ENCODE measurements at places on chromosomes 6 and 20.

GRCh38 chr6:168678077-168678476 is 237.1 kb downstream of the SMOC2 start:
- no peak for DNase-seq

DNA sequence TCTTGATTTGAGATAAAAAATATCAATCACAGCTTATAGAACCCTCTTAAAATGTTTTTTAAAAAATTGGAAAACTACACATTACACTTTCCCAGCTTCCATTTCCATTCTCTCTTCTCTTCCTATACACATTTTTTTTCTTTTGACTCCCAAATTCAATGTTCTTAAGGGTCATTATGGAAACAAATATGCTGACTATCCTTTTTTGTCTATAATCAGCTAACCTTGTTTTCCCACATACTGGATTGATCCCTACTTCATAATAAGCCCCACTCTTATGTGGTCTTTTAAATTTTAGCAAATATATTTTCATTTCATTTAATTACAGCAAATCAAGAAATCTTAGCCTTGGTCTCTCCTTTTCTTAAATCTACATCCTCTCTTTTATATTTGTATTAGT is 378.4 kb downstream of the MEI4 start:
- no peak for DNase-seq

GRCh38 chr20:19628570-19629134 is 129.4 kb upstream of the RIN2 start:
- DNase-seq: no peak

DNA sequence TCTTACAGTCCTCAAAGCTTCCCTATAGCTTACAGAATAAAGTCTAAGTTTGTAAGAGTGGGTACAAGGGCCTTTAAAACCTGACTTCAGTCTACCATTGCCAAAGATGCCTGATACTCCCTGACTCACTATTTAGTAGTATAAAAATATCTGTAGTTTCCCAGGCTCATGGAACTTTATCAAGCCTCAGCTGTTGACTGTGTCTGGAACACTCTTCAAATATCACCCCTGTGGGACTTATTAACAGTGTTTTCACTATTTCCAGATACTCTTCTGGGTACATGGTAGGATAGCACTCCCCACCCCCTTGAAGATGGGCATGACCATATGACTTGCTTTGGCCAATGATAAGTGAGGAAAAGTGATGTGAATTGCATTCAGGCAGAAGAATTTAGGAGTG is 105.3 kb upstream of the TENT5A start:
- no peak for DNase-seq

DNA sequence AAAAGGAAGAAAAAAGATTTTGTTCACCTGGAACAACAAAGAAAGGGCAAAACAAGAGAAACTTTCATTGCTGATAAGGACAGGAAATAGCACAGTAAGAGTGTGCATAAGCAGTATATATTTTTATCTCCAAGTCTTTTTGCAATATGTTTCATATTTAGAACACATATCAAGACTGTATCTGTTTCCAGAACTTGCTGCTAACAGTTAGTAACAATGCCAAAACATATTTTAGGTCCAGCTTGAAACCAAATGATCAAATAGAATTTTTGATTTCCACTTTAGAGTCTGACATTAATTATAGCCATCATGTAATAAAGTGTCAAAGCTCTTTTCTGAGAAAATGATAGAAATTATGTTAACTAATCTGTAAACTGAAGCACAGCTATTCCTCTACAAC is 143.5 kb upstream of the SUPT3H start:
- DNase-seq: no peak

- no peak for DNase-seq
These were observed 13.3 kb upstream of the RHAG start for GRCh38 chr6:49649988-49650387.

DNA sequence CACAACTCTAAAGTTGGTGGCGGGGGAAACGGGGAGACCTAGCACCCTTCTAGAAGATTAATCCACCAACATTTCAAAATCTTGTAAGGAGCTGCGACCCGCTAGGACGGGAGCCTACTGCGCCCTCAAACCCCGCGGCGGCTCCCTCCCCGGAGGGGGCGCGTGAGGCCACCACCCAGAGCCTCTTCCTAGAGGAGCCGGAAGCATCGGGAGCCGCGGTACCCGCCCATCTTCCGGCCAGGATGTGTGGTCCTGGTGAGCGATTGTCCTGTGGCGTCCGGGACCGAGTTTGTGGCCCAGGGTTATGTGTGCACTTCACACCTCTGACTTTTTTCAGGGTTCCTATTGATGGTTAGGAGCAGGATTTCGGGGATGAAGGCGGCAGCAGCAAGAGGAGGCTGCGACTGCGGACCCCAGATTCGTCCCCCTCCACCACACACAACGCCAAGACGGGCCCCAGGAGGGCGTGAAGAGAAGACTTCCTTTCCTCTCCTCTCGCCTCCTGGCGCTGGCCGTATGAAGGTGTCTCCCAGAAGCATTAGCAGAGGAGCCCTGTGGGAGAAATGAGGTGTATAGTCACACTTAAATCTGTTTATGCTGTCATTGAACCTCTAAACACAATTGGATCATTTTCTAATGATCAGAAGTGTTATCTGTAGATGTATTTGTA is 10.7 kb downstream of the ZNF165 start:
- DNase-seq: no peak

GRCh38 chr6:72966628-72967280 is 258.5 kb downstream of the KHDC1L start:
- no peak for DNase-seq

GRCh38 chr20:41344938-41345728 is 4.5 kb downstream of the LPIN3 start:
- no peak for DNase-seq

GRCh38 chr6:126176282-126176681 is 163.6 kb upstream of the CENPW start:
- no peak for DNase-seq

DNA sequence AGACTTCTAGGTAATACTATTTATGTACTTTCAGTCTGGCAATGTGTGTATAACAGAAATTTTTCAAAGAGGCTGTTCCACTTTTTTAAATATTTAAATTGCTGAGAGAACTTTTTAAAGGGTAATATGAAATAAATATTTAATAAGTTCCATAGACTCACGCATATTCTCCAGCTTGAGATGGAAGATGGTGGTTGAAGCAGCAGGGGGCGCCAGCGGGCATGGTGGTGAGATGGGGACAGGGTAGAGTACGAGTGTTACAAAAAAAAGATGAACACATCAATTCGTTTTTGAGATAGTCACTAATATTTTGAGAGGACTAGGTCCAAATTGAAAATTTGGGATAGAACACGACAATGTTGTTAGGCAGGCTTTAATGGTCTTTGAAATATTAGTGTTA is 68.4 kb downstream of the RSPO3 start:
- peak; percentile 2 for DNase-seq

DNA sequence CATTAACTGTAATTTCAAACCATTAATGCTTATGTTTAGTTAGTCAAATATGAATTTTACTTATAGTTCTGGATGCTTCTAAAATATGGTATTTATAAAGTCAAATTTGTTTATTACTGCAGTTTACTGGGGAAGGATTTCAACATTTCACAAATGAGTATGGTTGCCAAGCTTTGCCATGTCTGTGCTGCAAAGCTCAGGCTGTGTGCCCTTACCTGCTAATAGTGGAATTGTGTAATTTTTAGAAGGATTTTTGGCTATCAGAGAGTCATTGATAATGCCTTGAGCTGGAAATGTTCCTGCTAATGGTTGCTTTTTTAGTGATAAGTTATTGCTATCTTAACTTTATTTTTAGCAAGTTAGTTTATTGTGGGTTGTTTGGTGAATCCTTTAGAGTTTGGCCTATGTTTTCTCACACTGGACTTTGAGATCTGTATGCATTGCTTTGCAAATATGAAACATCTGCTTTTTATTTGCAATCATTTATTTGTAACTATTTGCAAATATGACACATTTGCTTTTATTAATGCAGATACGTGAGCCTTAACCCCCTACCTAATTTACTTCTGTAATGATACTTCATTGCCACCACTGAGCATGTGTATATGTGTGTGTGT is 105.8 kb downstream of the CD109 start:
- no peak for DNase-seq

- no peak for DNase-seq
These were observed 443.0 kb downstream of the PKHD1 start for GRCh38 chr6:51644426-51644825.

DNA sequence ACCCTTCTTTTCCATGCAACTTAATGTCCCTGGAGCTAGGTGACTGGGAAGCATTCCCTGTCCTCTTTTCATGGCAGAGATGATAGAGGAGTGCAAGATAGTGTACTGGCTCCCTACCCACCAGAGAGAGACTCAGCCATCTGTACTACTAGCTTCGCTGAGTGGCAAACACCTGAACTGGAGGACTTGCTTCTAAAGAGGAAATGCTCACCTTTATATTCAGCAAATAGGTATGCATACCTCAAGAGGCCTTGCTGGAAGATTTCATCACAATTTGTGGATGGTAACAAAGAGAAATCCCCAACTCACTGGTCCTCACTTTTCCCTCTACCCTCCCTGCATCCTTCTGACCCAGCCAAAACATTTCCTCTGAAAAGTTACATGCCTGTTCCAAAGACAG is 124.1 kb downstream of the FOXA2 start:
- DNase-seq: no peak

GRCh38 chr6:7991536-7991935 is 72.7 kb downstream of the BLOC1S5 start:
- no peak for DNase-seq

DNA sequence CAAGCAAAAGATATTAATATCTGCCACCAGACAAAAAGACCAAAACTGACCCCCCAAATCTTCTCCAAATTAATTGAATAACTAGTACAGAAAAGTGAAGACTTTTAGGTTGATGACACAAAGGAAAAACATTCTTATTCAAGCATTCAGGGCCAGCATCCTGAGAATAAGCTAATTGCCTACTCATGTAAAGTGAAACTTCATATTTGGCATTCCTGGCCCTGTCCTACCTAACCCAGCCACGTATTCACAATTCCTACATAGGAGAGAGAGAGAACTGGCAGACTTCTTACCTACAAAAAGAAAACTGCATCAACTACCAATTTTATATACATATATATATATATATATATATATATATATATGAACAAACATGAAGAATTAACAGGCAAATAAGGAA is 4.9 kb upstream of the ASCC3 start:
- DNase-seq: no peak

DNA sequence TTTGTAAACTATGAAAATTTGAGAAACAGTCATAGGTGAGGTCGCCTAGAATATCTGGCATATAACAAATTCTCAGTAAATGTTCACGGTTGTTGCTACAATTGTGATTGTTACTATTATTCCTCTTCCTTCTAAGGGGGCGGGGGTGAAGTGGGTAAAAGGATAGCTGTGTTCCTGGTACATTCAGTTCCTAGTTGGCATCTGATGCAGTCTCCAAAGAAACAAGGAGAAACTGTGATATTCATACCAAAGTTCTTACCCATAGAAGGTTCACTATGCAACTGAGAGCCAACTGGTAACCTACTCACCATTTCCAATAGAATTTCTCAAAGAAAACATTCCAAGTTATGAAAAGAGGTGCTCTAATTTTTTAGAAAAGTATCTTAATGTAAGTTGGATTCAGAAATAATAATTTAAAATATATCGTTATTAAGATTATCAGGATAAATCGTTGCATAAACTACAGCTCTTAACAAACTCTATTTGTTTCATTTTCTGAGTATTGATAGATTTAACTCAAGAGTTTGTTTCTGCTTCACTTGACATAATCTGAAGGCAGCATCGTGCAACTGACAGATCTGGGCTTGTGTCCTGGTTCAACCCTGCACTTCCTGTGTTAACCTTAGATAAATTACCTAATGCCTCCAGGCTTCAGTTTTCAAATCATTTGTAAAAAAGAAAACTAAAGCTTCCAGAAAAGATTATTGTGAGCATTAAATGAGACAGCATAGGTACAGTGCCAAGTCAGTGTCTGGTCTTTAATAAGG is 13.3 kb upstream of the MAP7 start:
- no peak for DNase-seq

- DNase-seq: no peak
These were observed 1.5 kb downstream of the VARS2 start for GRCh38 chr6:30915591-30915946.

GRCh38 chr6:106918115-106918514 is 56.4 kb downstream of the CD24 start:
- DNase-seq: no peak

- DNase-seq: no peak
These were observed 107.2 kb downstream of the RNASET2 start for GRCh38 chr6:166848979-166849748.

GRCh38 chr6:69901361-69901760 is 35.0 kb downstream of the COL19A1 start:
- DNase-seq: no peak

DNA sequence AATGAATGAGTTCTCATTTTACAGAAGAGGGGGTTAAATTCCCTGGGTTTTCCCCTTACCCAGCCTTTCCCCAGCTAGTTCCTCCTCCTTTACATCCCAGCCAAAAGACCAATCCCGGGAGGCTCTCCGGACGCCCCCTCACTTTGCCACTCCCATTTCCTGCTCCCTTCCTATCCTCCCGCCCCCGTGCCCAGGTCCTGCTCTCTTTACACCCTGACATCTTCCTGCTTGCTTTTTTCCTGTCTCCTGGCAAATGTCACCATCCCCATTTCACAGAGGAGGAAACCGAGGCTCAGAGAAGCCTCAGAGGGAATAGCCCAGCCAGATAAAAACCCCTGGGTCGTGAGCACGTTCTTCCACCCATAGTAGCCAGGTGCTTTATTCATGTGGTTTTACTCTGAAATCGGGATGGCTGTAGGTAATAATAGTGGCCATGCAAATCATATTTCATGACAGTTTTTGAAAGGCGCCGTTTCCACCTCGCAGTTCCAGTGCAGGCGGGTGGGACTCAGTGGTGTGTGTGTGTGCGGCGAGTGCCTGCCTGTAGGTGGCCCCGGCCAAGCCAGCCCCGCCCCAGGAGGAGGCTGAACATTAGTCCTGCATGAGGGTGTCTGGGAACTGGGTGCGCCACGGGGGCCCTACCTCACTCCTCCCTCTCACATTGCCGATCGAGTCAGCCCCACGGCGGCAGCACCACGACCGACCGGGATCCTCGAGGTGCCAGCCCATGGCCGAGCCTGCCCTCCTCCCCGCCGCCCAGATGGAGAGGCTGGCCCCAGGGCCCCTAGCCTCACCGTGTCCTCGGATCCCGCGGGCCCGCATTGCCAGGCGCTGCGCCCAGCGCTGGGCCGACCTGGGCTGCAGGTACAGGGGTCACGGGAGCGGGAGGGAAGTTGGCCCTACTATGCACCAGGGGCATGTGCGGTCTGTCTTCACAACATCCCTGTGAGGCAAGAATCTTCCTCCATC is at the start of gene ARHGAP40:
Gene ARHGAP40, plus strand, starts transcription at position 594 of the 969 bp plus-strand sequence.
- DNase-seq: peak; percentile 4

DNA sequence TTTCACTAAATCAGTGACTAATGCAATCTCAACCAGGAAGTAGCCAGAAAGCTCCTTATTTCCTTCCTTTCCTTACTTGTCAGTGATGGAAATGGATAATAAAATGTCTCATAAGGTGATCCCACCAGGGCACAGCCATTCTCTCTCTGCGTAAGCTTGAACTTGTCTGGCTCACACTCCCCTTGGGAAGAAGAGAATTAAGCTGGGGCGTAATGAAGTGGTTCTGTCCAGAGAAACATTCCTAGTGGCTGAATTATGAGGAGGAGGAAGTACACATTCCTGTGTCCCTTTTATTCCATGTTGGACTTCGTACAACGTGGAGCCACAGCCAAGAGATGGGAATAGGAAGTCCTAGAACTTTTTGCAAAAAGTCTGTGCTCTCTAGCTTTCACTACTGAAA is 93.7 kb downstream of the MTHFD1L start:
- DNase-seq: no peak
